Islet precursor cell (in vitro differentiated cells): ENCODE measurements at places on chromosomes 7 and 10.
A peak's percentile ranks its signal among the peaks of the same experiment; 100 is the strongest.

- no peak for DNase-seq
These were observed 146.0 kb downstream of the PLXNA4 start for GRCh38 chr7:132430041-132430855.

- DNase-seq = no peak
These were observed 177.2 kb downstream of the TAX1BP1 start for GRCh38 chr7:27917119-27917518.

DNA sequence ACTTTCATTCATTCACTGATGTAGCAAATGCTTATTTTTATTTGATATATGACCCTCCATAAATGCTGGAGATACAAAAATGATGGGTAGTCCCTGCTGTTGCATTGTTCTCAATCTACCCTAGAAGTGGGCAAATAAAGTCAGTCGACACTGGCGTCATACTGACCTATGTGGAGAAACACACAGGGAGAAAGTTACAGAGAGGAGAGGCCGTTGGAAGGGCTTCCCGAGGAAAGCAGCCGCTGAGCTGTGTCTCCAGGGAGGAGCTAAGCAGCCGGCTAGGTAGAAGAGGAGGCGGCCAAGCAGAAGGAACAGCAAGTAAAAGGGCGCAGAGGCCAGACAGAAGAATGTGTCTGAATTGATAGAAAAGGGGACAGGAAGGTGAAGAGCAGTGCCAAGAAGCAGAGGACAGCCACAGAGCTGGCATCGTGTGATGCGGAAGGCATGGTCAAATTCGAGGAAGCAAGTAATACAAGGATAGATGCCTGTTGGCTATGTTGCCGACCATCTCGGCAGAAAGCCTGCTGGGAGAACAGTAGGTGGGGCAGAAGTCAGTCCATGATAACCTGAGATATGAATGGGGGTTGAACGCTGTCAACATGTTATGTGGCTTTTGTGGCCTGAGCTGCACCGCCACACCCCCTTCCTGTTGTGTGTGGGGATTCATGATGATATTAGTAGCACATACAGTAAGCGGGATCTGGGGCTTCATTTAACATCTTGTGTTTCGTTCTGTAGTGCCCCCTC, 25.9 kb downstream of the ST8SIA6 start:
- DNase-seq = no peak

DNA sequence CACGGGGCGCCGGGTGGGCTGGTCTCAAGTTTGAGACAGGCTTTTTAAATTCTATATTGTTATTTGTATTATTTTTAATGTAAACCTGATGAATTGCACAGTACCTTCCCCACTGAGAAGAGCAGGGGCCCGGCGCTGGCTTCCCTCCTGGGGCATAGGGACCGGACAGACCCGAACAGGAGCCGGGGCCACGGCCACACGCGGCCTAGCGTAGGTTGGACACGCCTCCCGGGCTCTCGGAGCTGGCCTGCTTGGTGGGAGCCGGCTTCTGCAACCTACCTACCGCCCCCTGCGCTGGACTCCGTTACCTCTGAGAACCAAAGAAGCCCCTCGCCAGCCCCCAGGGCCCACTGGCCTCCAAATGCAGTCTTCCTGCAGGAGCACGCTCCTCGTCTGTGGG, 19.8 kb upstream of the LANCL2 start:
- no peak for DNase-seq

- no peak for DNase-seq
These were observed 484.8 kb upstream of the DPP6 start for GRCh38 chr7:153567426-153567825.

DNA sequence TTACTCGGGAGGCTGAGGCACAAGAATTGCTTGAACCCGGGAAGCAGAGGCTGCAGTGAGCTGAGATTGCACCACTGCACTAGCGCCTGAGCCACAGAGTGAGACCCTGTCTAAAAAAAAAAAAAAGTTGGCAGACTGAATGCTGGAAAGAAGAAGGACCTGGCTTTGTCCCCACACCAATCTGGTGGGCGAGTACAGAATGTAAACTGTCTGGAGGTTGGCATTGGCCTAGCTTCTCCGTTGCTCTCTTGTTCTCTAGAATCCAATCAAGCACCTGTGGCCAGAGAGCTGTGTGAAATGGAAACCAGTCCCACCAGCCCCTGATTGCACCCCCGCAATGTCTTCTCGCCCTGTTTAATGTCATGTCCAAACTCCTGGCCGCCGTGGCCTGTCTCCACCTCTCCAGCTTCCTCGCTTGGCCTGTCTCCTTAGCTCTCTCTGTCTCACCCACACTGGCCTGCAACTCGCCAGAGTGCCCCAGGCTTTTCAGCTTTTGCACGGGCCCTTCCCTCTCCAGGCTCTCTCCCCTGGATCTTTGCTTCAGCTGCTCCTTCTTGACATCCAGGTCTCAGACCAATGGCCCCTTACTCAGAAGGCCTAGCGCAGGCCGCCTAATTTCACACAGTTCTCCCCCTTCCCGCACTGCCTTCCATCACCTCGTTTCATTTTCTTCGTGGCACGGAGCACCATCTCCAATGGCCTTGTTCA, 670 bp upstream of the AGK start:
- DNase-seq = peak; percentile 70

DNA sequence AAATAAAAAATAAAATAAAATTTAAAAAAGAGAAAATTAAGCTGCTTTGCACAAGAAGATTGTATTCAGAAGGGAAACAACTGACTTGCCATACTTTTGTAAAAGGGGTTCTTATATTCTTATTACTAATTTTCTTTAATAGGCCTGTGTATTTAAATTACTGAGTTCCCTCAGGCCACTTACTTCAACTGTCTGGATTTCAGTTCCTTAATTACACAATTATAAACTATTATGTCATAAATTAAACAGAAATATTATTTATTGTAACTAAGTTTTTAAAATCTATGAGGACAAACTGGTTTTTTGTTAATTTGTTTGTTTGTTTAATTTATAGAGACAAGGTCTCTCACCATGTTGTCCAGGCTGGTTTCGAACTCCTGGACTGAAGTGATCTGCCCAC, 22.4 kb upstream of the MICU1 start:
- no peak for DNase-seq

DNA sequence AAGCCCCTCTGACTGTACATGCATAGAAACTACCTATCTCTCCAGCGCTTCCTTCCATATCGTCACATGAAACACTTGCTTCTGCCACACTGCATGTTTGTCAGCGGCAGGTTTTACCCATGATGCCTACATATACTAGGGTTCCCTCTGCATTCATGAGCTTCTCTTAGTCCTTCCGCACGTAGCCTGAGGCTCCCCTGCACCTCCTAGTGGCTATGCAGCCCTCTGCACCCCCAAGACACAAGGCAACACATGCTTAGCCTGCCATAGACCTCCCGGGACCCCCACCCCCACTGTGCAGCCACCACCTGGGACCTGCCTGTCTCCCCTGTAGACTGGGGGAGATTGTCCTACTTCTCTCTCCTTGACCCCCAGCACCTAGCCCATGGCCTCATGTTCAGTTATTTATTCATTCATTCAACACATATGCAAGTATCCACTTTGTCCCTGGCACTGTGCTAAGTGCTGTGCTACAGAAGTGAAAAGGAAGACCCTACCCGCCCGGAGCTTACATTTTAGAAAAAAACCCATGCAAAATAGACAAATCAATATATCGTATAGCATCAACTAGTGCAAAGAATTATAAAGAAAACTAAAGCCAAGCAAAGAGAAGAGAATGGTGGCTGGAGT, 23.5 kb downstream of the TMEM273 start:
- DNase-seq = peak; percentile 65

DNA sequence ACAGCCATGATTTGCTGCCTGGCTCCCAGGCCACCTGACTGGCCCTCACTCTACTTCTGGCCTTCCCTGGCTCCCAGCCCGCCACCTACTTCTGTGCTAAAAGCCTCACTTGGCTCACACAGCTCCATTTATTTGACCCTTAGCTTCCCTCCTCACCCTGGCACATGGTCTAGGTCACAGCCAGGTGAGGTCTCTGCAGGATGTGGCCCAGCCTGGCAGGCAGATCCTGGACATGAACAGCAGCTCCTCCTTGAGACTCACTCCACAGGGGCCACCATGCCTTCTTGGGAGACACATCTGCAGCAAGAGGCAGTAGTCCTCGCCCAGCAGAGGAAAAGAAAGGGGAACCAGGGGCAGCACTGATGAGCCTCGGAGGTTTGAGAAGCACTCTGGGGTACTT, 64.6 kb downstream of the GRID1 start:
- DNase-seq = peak; percentile 38

DNA sequence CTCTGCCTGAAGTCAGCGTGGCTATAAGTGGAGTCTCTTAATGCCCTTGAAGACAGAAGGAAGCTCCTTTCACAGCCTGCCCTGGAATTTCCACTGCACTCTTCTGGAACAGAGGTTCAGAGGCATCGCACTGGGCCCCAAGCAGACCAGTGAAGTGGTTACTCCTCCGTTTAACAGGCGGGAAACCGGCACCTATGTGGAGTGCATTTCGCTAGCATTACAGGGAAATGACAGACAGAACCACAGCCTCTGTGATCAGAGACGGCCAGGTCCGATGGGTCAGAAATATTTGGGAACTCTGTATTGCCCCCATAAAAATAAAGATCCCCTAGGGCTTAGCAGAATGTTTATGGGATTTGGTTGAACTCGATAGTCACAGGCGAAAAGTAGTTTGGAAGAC, 406.9 kb upstream of the PRKCQ start:
- DNase-seq = no peak

- no peak for DNase-seq
These were observed 72.1 kb downstream of the ZMIZ1 start for GRCh38 chr10:79140855-79141254.

DNA sequence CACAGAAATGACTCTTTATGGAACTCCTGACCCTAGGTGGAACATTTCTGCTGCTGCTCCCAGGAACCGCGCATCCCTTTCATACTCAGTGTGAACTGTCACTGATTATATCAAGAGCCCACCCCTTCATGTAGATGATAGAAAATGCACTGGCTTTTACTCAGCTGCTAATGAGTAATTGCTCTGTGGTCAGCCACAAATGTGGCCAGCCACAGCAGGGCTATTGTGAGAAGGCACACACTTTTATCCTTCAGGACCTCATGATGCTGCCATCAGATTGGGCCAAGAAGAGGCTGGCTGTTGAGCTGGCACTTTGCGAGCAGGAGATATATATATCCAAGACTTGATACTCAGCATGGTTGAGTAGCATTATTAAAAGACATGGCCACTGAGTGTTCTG, 124.7 kb downstream of the CFAP58 start:
- DNase-seq = no peak

GRCh38 chr7:52498366-52498765, 537.1 kb upstream of the POM121L12 start:
- no peak for DNase-seq

- DNase-seq = peak; percentile 83
These were observed 12.9 kb upstream of the DENND2A start for GRCh38 chr7:140653319-140654108.

GRCh38 chr7:105269397-105269796, 119.3 kb downstream of the SRPK2 start:
- DNase-seq = no peak
